Renal cortex interstitium (tissue), 15 donors: ENCODE measurements at places on chromosomes 2 and 18. TPM values are rescaled to one million over a fixed set of nuclear protein-coding genes. Genes with fewer than 3 reads are reported as not detected.

SERPINB10 gene
- not detected for polyA plus RNA-seq

HOXD13 gene
- polyA plus RNA-seq = 0.22 TPM

ADRA2B gene
- 4.8 TPM for polyA plus RNA-seq

C2orf80 gene
- 0.23 TPM for polyA plus RNA-seq

SCYGR6 gene
- not detected for polyA plus RNA-seq

GCKR gene
- 0.20 TPM for polyA plus RNA-seq

TFCP2L1 gene
- polyA plus RNA-seq = 61.0 TPM

GTF2A1L gene
- polyA plus RNA-seq = 0.52 TPM

CTDP1 gene
- 15.4 TPM for polyA plus RNA-seq

LHCGR gene
- polyA plus RNA-seq = 0.19 TPM

CCDC195 gene
- not detected for polyA plus RNA-seq

ACADL gene
- polyA plus RNA-seq = 22.3 TPM

KCNS3 gene
- polyA plus RNA-seq = 5.4 TPM

USP37 gene
- polyA plus RNA-seq = 14.8 TPM

ATP6V1C2 gene
- 5.1 TPM for polyA plus RNA-seq

KCNIP3 gene
- polyA plus RNA-seq = 16.5 TPM

TNFAIP6 gene
- polyA plus RNA-seq = 0.93 TPM

CDK15 gene
- polyA plus RNA-seq = 1.7 TPM

FAM237A gene
- polyA plus RNA-seq = not detected

ITPRIPL1 gene
- 3.8 TPM for polyA plus RNA-seq

G6PC2 gene
- polyA plus RNA-seq = 0.05 TPM

SLC23A3 gene
- 22.7 TPM for polyA plus RNA-seq

CEBPZ gene
- 75.8 TPM for polyA plus RNA-seq

GALM gene
- 56.1 TPM for polyA plus RNA-seq

FAM124B gene
- polyA plus RNA-seq = 2.2 TPM

ZSCAN30 gene
- 36.3 TPM for polyA plus RNA-seq

C2orf81 gene
- polyA plus RNA-seq = 8.0 TPM

BMPR2 gene
- polyA plus RNA-seq = 69.4 TPM

LIPG gene
- polyA plus RNA-seq = 63.7 TPM

KLHL30 gene
- 0.94 TPM for polyA plus RNA-seq

SPP2 gene
- not detected for polyA plus RNA-seq

POTEC gene
- 0.08 TPM for polyA plus RNA-seq

LCT gene
- polyA plus RNA-seq = not detected

MYCN gene
- 33.5 TPM for polyA plus RNA-seq

GPR35 gene
- polyA plus RNA-seq = 3.2 TPM
